ENCODE measurements at places on chromosomes 6 and 20.

DNA sequence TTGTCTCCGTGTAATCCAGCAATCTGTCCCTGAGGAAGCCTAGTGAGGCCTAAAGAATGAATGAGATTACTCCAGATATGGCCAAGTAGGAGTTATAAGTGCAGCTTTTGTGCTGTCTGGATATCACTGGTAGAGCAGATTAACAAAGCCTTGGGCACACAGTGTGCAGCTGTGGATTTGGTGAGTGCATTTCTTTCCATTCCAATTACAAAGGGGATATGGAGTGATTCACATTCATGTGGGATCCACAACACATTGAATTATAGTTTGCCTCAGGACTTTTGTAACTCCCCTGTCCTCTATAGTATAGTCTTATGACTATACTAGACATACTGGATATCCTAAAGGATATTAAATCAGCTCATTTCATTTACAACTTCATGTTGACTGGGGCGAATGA, 47.1 kb downstream of the HLA-F start:
- DNase-seq: no peak

DNA sequence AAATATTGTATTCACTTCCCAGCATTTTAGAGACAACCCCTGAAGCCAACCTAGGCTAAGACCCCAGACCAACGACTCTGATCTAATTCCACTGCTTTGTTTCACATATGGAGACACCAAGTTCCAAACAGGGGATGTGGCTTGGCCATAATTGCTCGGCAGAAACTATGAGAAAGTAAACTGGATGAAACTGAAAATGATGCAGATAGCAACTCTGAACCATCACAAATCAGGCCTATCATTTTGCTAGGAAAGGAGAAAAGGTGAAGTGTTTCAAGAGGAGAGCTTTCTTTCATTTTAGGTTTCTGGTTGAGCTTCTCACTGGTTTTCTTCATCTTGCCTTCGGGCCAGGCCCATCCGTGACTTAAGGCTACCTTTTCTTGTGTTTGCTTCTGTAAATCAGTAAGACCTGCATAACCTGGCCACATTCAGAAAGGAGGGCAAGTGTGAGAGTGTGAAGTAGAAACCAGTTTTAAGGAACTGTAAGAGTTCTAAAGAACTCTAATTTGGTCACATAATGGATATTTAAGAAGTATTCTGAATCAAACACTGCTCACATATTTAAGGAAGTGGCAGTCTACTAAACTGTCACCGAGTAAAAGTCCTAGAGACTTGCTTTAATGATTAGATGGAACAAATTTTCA, 105.8 kb downstream of the BACH2 start:
- no peak for DNase-seq

DNA sequence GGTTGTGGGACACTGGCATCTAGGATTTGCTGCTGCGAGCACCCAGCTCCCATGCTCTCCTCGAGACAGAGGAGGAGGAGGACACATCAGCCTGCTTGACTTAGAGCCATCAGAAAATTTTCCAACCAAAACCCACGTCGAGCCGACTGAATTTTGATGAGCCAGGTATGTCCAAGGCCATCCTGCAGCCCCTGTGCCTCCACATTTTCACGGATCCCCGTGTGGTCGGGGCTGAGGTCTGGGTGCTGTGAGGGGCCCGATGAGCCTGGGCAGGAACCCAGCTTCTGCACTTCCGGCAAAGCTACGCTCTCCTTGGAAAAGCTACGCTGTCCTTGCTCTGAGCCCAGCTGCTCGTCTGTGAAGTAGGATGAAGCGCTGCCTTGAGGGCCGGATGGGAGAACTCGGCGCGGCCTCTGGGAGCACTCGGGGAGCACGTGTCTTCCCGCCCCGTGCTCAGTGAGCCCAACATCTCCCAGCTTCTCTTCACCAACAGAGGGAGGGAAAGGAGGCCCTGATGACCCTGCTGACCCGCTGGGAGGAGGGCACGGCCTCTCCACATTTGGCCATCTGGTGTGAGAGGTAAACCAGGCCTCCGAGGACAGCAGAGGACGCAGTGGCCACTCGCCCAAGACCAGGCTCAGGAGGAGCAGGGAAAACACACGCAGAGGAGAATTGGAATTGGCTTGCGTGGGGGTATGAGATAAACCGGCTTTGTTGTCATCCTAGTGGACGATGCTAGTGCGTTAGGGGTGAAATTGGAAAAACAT, 33.9 kb downstream of the PSMG4 start:
- DNase-seq: no peak

DNA sequence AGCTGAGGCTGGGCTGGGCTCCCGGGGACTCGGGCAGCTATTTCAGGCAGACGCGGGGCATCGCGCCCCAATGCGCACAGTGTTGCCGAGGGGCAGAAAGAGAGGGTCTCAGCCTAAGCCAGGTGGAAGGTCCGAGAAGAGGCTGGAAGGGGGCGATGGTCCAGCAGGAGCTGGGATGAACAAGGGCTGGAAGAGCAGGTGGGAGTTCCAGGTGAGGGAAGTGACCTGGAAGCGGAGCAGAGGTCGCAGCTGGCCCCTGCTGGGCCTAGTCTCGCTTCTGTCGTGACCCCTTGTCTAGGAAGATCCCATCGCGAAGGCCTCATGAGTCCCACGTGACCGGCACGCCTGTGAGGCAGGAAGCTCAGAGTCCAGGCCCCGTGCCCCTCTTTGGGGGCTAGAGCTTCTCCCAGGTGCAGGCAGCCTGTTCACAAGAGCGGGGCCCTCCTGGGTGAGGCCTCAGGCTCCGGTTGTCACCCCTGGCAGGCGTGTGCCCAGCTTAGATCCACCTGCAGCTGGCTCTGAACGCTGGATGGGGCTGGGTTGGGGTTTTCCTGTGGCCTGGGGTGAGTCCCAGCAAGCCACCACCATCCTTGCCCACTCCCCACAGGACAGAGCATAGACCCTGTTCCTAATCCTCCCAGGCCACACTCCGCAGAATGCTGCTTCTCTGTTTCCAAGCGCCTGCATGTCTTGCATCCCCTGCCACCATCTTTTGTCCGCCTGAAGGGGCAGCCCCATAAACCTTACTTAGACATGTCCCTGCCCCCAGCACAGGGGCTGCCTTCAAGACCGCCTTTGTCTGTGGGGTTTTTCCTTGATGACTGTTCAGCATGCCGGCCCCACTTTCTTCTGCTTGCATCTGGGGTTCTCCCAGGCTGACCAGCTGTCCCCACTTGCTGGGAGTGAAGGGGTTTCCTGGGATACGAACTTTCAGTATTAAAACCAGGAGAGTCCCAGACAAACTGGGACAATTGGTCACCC, 15.1 kb downstream of the SLC22A3 start:
- DNase-seq: no peak

Measured in right lung (tissue), 10 donors.